ENCODE measurements at places on chromosomes 16 and 17.

GRCh38 chr17:29778956-29779811 lies 150.8 kb downstream of the SSH2 start:
- DNase-seq = peak; percentile 63

DNA sequence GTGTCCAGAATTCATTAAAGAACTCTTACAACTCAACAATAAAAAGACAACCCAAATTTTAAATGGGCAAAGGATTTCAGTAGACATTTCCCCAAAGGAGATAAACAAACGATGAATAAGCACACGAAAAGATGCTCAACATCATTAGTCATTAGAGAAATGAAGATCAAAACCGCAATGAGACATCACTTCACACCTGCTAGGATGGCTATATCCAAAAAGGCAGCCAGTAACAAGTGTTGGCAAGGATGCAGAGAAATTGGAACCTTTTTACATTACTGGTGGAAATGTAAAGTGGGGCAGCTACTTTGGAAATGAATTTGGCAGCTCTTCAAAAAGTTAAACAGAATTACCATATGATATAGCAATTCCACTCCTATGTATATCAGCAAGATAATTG lies 42.0 kb downstream of the PITPNM3 start:
- DNase-seq = no peak

DNA sequence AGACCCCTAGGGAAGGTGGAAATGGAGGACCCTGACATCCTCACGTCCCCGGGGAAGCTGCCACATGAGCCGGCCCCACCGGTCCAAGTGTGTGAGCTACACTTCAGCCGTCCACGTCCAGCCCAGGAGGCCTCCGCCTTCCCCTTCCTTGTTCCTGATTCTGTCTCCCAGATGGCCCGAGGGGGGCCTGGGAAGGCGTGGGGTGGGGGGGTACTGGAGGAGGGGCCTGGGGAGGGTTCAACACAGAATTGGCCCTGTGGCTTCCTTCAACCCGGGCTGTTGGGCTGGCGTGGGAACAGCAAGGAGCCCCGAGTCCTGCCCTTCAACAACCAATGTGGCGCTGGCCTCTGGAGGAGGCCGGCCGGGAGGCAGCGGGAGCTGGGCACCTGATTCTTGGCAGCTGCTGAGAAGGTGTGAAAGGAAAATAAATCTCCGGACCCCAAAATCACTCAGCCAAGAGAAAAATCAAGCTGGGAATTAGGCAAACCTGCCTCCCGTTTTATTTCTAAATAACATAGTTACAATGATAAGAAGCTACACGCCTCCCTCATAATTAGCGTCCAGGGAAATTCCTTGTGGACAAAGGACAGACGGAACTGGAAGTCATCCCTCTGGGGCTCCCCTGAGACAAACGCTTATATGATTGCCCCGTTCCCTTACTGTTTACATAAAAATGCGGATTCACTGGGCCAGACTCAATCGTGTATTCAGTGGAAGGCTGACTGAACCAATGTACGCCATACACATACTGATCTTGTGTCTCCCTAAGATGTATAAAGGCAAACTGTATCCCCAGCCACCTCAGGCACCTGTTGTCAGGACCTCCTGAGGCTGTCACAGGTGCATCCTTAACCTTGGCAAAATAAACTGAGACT lies 1.8 kb upstream of the APRT start:
- DNase-seq = no peak

DNA sequence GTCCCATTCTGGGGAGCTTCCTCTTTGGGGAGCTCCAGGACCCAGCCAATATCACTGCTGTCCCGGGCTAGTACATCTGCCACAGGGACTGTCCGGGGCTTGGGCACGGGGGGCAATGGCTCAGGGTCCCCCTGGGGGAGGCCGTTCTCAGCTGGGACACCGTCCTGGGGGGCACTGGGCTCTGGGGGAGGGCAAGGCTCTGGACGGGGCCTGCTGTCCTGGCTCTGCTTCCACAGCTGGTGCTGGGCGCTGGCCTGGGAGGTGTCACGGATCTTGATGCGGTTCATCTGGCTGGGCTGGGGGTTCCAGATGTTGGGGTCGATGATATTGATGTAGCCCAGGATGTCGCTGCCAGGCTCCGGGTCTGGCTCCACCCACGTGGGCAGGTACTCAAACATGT lies 26.1 kb downstream of the SLC5A10 start:
- no peak for DNase-seq

DNA sequence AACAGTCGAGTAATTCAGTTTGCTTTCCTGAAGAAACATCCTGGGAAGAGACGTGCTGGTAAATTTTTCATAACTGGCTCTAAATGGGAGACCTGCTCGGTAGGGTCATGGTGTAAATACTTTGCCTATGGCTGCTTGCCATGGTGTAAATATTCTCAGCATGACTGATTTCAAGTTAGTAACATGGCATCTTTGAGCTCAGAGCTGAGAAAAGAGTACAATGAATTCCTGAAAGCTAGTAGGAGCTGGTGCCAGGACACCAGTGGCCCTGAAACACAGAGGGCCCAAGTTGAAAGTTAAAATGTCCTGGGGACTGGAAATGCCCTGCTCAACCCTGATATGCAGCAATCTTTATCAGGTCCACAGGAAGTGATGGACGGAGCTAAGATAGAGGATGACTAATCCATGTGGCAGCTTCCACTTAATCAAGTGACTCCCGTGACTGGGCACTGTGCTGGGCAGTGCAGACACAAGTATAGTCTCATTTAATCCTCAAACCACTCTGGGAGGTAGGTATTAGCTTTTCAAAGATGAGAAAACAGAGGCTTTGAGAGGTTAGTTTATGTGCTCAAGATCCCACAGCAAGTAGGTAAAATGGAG lies 130.1 kb upstream of the ADAMTS18 start:
- peak; percentile 39 for DNase-seq

DNA sequence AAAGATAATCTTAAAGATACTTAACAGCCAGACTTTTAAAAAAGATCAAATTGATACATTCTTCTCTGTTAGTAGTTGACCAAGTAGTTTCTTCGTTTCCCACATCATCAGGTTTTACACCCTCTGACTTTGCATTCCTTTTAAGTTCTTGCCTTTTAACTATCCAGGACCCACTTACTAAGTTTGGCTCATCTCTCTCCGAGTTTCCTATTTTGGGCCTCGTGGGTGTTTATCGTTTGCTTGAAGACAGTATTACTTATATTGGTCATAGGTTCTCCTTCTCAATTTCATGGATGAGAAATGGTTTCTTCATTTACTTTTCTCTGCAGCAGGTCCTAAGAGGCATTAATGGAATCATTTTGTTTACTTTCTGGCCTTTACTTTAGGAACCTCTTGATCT lies 43.2 kb downstream of the RPA1 start:
- no peak for DNase-seq

- no peak for DNase-seq
Measured at GRCh38 chr16:11155284-11155806, 100.7 kb downstream of the SOCS1 start.

GRCh38 chr17:4583782-4584100 lies 588 bp upstream of the SMTNL2 start:
- peak; percentile 73 for DNase-seq

DNA sequence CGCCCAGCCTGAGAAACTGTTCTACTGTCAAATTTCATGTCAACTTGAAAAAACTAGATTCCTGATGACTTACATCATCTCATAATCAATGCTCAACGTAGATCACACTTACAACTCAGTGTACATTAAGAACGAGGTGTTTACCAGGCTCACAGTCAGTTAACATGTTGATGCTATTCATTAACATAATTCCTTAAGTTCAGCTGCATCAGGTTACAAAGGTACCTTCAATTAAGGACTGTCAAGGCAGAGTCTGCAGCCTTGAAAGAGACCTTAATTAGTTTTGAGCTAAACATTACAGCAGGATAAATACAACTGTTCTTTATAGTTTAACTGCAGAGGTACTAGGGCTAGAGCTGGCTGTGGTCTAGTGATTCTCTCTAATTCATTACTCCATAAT lies 1.9 kb downstream of the GNA13 start:
- no peak for DNase-seq

DNA sequence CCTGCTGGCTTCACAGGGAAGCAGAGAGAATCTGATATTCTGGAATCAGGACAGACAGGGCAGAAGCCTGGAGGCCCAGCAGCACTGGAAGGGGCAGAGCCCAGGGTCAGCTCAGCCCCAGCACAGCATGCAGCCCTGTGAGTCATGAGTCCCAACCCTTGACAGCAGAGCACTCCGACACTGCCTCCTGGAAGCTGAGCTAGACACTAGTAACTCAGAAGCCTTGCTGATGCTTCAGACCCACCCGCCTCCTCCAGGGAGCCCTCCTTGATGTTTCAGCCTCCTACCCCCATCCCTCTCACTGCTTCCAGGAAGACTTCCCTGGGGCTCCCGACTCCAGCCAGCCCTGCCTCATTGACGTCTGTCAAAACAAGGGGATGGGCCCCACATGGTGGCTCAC lies 6.9 kb downstream of the CAMKK1 start:
- DNase-seq = no peak

DNA sequence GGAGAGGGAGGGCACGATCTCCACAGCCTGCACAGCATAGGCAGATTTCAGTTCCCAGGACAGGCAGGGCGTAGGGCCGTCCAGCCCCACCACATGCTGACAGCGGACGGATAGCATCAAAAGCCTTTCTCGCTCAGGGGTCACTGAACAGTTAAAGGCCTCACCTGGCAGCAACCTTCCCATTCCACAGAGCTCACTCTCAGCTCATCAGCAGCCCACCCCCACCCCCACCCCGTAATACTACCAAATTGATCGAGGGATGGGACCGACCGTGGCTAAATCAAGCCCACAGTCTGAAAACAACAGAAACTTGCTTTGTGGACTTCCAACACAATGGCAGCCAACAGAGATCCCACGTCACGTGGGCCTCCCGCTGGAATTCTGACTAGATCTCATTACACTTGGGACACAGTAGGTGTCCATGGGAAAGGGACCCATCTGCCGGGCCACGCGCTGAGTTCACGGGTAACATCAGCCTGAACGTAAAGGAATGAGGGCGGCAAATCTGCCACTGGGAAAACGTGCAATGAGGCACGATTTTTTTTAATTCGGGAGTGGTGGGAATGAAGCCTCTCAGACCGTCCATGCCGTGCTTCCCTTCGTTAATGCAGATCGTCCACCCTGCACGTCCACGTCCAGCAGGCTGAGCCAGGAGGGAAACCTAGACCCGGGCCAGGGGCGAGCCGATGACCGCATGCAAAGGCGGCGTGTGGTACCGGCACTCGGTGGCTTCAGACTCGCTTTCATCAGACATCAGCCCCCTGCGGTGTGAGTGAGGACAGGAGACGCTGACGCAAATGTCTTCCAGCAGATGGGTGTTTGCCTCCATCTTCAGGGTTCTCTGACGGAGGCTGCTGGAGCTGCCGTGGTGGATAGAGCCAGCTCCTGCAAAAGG lies 92.1 kb downstream of the TBC1D16 start:
- DNase-seq = no peak

DNA sequence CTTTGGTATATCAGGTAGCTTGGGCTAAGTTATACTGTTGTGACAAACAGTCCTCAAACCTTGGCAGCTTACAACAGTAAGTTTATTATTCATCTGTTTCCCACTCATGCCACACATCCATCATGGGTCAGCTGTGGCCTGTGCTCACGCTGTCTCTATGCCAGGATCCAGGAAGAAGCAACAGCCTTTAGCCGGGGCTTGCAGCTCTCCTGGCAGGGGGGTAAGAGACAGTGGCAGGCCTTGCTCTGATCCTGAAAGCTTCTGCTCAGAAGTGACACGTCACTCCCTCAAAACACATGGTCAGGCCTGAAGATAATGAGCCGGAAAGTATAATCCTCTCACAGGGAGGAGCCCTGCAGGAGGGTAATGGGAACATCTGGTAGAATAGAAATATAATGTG lies 377.6 kb downstream of the CPPED1 start:
- no peak for DNase-seq

DNA sequence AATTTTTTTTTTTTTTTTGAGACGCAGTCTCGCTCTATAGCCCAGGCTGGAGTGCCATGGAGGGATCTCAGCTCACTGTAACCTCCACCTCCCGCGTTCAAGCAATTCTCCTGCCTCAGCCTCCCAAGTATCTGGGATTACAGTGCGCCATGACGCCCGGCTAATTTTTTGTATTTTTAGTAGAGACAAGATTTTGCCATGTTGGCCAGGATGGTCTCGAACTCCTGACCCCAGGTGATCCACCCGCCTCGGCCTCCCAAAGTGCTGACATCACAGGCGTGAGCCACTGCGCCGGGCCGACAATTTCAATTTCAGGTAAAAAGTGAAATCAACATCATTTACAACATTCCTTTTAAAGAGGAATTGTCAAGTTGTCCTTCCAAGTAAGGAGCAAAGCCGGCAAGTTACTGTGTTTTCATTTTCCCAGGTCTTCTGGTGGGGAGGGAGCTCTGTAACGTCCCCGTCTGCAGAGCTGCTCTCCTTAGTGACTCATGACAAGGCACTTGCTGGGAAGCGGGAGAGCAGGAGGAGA lies 873 bp downstream of the NPLOC4 start:
- peak; percentile 55 for DNase-seq

DNA sequence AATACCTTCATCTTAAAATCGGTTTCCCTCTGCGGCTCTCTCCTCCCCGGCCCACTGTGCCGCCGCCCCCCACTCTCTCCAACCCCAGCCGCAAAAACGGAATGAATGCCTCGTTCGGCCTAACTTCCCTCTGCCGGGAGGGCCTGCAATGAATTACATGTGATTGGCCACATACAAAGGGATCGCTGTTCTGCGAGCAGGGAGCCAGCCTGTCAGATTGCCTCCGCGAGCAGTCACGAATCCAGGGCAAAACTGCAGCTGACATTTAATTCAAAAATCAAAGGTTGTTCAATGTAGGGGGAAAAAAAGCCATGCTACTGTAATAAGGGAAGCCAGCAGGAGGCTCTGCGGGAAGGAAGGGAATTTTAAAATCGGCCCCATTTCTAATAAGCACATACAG lies 84.9 kb downstream of the TBC1D16 start:
- no peak for DNase-seq

GRCh38 chr17:80644536-80644935 lies 99.9 kb downstream of the RPTOR start:
- DNase-seq = no peak

DNA sequence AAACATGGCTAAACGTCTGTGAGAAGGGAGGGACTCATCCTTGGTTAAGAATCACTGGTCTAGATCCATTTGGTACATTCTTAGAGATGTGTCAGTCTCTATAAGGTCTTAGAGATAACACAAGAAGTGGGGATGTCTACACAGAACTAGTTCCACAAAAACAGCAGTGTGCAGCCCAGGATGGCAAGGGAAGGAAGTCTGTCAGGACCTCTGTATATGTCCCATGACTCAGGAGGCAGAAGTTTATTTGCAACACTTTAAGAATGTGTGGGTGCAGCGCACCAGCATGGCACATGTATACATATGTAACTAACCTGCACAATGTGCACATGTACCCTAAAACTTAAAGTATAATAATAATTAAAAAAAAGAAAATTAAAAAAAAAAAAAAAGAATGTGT lies 548.5 kb upstream of the SOX9 start:
- DNase-seq = no peak

GRCh38 chr17:61337290-61337689 lies 62.4 kb upstream of the TBX2 start:
- DNase-seq = peak; percentile 57

DNA sequence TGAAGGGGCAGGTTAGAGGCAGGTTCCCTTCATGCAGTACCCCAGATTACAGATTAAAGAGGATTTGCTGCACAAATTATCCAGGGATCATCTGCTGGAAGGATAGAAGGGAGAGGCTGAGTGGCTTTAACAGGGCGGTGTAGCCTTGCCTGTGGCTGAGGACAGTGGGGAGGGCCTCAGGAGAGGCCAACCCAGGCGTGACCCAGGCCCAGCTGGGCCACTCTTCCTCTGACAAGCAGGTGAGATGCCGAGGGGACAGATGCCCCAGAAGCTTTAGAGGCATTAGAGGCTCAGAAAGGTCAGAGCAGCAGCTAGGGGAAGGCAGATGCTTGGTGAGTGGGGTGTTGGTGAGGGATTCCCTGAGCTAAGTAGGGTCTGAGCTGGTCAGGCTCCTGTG lies 18.1 kb upstream of the MTMR4 start:
- DNase-seq = no peak

GRCh38 chr16:66616592-66616991 lies 12.1 kb downstream of the CMTM3 start:
- DNase-seq = no peak
